Muscle of back (tissue), 13 donors: ENCODE measurements at places on chromosomes 4 and X. TPM values are rescaled to one million over a fixed set of nuclear protein-coding genes. Genes with fewer than 3 reads are reported as not detected.
A peak's percentile ranks its signal among the peaks of the same experiment; 100 is the strongest.

Gene TLL1
- 1.7 TPM for polyA plus RNA-seq

Gene PLA2G12A
- polyA plus RNA-seq: 21.5 TPM

Gene PCDH11X
- 0.27 TPM for polyA plus RNA-seq

Gene CYP2U1
- polyA plus RNA-seq: 4.4 TPM

Gene DCLK2
- 6.0 TPM for polyA plus RNA-seq

Gene OTOP1
- not detected for polyA plus RNA-seq

Gene SRPK3
- 195 TPM for polyA plus RNA-seq

Gene S100G
- not detected for polyA plus RNA-seq

Gene ADGRG4
- polyA plus RNA-seq: not detected

Gene TCEAL5
- 4.9 TPM for polyA plus RNA-seq

- peak; percentile 61 for DNase-seq
Observed at GRCh38 chr4:75844151-75844662, 58.0 kb downstream of the PPEF2 start.

DNA sequence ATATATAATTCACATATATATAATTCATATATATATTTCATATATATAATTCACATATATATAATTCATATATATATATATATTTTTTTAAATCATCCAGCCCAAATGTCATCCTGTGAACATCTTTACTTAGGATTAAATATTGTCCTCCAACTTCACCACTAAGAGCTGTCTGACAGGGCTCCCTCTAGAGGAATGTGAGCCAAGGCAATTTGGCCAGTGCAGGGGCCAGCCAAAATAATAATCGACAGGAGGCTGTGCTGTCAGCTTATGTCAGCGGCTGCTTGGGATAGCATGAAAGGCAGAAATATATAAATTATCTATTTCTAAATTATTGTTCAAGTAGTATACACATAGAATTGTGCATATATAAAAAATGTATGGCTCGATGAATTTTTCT lies 29.5 kb downstream of the EGFL6 start:
- no peak for DNase-seq

- DNase-seq: peak; percentile 91
Observed at GRCh38 chr4:122783301-122784215, 43.1 kb upstream of the FGF2 start.

- DNase-seq: no peak
Observed at GRCh38 chr4:112213091-112213490, 18.5 kb upstream of the AP1AR start.

DNA sequence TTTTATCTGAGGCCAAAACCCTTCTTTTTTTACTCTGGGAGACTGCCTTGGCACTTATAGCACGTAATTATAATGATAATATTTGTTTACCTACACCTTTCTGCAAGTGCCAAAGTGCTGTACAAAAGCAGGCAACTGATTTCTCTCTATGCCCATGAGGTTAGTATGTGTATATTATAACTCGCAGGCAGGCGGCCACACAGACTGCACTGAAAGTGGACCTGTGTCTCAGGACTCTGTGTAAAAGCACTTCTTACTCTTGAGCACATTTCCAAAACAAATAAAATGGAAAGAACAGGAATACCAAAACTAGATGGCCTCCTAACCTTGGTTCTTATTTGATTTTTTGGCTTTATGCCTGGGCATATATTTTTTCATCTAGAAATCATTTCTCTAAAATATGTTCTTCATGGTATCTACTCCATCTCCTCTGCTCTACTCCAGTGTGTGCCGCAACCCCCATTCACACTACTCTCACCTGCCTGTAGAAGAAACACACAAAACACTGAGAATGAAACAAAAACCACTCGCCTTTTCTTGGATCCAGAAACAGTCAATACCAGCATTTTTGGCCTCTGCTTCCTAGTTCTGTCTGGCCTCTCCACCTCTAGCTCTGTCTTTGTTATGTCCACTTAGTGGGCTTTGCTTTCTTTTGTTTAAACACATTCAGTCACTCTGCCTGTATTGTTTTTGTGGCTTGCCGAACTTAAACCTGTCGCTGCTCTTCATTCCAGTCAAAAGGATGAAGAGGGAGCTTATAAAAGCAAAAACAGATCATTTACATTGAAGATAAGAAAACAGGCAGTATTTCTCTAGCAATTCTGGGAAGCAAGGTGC lies 934.5 kb upstream of the TENM3 start:
- DNase-seq: no peak

- no peak for DNase-seq
Observed at GRCh38 chr4:175309041-175309440, 390.9 kb downstream of the ADAM29 start.

GRCh38 chr4:48683784-48684666 lies 96.1 kb downstream of the FRYL start:
- no peak for DNase-seq

GRCh38 chr4:182492423-182492822 lies 249.2 kb downstream of the TENM3 start:
- DNase-seq: peak; percentile 61

DNA sequence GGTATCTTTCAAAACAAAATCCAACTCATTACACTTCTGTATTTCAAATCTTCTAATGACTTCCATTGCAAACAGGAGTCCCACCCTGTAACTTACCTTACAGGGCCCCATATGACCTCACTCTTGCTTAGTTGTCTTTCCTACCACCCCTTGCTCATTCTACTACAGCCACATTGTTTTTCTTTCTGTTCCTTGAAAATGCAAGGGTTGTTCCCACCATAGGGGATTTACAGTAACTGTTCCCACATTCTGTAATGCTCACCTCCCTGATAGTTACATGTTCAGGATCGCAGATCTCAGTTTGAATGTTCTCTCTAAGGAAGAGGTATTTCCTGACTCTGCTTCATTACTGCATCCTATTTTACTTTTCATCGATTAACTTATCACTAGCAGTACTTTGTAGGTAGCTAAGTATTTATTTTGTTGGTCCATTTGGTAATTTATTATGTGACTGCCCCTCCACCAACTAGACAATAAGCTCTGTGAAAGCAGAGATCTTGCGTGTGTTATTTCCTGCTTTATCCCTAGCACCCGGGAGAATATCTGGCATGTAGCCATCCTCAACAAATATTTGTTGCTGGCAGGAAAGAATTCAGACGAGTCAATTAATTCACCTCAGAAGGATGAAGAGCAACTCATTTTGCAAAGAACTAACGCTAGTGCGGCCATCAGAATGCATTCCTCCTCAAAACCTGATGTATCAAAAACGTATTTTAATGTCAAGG lies 21.4 kb downstream of the MAOB start:
- no peak for DNase-seq

GRCh38 chr4:147610686-147611085 lies 6.5 kb upstream of the TMEM184C start:
- peak; percentile 28 for DNase-seq

DNA sequence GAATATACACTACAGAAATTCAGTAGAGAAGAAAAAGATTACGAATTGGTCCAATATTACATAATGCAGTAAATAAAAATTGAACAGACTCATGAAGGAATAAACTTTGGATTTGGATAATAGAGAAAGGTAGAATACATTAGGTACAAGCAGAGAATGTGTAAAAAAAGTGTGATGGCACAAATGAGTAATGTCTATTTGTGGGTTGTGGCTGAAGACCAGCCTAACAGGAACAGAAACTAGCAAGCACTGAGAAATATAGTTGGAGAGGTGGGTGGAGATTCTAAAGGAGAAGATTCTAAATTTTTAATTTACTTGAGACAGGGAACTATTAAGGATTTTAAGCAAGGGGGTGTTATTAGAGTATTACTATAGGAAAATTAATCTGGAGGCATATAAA lies 15.2 kb upstream of the CLOCK start:
- peak; percentile 19 for DNase-seq

GRCh38 chrX:21700967-21701366 lies 42.8 kb upstream of the KLHL34 start:
- DNase-seq: no peak

GRCh38 chrX:100745205-100745604 lies 13.3 kb upstream of the SYTL4 start:
- DNase-seq: no peak

- no peak for DNase-seq
Observed at GRCh38 chr4:110823251-110823650, 200.4 kb upstream of the PITX2 start.

GRCh38 chr4:82479562-82479961 lies 49.2 kb downstream of the ENOPH1 start:
- DNase-seq: no peak

- DNase-seq: no peak
Observed at GRCh38 chrX:132612821-132613564, 124.2 kb upstream of the MBNL3 start.

DNA sequence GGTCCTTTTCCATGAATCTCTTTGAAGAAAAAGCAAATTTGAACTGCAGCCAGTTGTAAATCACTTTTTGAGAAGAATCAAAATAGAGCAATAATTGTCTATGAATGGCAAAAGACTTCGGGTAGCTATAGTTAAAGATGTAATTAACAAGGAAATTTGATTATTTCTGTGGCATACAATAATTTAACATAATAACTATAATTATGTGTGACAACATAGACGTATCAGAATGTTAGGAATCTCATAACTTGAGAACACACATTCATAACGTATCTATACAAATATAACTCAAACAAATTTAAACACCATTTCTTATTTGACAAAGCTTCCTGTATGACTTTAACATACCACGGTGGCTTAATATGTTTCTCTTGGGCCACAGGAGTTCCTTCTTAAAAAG lies 36.0 kb upstream of the NSG1 start:
- no peak for DNase-seq

DNA sequence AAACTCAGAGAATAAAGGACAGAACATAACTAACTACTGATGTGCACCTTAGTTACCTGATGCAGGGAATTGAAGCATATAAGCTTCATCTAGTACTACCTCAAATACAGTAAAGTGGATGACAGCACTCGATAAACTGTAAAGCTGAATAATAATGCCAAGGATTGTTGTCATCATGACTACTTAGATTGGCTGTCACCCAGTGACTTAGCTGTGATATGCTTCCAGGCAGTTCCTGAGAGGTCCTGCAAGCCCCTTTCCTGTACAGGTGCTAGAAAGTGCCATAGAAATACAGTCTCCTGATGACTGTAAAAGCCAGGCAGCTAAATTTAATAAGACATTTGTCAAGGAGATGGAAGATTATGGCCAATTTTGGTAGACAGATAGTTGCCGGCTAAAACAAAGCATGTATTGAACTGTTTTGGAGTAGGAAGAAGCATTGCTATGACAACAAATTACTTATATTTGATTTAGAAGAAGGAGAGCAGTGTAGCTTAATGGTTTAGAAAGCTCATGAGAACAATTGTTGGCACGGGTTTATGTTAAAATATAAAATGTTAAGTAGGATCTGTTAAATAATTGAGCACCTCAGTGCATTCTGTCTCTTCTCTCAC lies 29.7 kb downstream of the TMEM164 start:
- DNase-seq: no peak

DNA sequence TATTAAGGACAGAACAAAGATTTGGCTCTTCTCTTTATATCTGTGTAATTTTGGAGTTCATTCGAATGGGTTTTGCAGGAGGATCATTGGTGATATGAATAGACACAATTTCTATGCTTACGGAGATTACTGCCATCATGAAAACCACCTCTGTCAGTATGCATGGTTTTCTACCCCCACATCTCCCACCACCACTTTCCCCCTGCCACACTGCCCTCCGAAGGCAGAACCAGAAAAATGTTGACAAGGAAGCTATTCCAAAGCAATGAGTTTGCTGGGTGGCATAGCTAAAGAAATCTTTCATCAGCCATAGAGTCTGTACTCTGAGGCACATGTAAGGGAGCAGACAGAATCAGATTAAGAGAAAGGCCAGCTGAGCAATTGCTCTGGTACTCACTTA lies 567.3 kb upstream of the ACTRT1 start:
- no peak for DNase-seq

DNA sequence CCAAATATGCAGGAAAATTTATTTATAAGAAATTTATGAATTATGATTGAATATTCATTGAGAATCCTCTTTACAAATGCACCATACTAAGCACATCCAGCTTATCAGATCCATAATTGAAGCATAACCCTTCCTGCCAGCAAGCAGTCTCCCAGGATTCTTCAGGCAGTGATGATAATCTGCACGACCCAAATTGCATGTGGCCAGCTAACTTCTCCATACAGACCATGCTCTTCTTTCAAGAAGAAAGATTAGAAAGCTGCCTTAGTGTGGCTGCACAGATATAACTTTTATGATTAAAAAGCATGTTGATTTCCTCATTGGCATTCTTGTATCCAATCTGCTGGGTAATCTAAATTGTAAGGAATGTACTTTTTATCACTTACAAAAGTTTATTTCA lies 3.3 kb upstream of the CBR4 start:
- no peak for DNase-seq

GRCh38 chr4:128549636-128550035 lies 259.9 kb upstream of the JADE1 start:
- no peak for DNase-seq

- DNase-seq: peak; percentile 55
Observed at GRCh38 chrX:17299206-17299605, 75.8 kb upstream of the NHS start.

GRCh38 chrX:17662391-17662790 lies 74.9 kb upstream of the SCML1 start:
- DNase-seq: no peak

DNA sequence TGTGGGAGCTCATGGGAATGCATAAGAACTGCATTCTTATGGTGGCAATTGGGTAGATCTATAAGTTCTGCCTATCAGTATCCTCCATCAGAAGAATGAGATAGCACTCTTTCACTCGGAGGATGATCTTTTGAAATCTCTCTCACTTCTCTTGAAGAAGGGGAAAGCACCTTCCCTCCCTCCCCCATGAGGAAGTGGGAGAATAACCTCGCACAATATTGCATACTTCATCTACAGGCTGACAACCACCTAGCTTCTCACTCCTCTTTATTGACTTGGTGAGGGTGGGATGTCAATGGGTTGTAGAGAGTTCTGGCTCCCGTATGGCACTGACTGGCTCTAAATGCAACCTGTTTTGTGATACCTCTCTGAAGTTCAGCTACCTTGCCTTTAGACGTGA lies 146.7 kb upstream of the SPOCK3 start:
- DNase-seq: no peak

DNA sequence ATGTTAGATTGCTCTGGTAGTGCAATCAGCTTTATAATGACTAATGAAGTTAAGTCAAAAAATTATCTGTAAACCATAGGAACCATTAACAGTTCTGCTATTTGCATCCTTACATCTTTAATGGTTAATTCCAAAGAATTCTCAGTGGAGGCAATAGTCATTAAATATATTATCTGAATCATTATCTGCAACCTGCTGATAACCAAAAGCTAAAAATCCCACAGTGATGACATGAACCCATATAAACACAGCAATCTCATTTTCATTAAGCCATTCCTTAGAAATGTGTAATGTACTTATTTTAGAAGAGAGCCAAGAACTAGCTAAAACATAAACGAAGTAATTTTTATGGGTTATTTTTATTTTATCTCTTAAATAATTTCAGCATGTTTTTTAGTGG lies 60.2 kb downstream of the MAGEB16 start:
- DNase-seq: no peak

GRCh38 chrX:31497086-31497485 lies 425.2 kb upstream of the FTHL17 start:
- peak; percentile 31 for DNase-seq

GRCh38 chr4:20570981-20571715 lies 129.1 kb upstream of the PACRGL start:
- DNase-seq: peak; percentile 31
